ENCODE measurements at places on chromosomes 4 and X.

GRCh38 chr4:73860181-73860580 is 7.1 kb downstream of the PF4V1 start:
- DNase-seq, result no peak

DNA sequence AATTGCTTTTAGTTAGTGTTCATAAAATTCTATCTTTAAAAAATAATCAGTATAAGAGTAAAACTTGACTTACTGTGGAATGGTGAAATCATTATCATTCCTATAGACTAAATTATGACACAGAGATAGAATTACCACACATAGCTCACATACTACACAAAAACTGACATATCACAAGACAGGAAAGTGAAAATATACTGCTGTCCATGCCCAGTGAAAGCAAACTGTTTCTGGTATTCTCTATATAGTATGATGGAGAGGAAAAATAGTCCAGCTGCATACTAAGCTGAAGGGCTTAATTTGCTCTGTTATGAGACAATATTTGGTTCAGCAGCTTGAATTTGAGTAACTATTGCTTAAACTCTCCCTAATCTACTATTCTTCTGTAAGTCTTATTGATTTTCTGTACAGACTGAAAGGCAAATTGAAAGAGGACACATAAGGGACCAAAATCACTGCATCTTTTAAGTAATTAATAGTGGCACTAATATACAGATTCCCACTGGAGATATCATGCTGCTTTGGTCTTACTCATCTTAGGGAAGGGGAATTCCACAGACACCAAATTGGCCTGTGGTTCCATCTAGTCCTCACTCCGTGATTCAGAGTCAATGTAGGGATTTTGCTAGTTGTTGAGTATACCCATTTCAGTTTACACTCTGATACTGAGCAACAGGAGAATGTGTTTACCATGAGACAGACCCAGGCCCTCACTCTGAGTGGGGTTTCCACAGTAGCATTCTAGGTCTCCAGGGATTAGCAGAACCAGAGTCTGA is 47.4 kb upstream of the AGA start:
- DNase-seq, result no peak

DNA sequence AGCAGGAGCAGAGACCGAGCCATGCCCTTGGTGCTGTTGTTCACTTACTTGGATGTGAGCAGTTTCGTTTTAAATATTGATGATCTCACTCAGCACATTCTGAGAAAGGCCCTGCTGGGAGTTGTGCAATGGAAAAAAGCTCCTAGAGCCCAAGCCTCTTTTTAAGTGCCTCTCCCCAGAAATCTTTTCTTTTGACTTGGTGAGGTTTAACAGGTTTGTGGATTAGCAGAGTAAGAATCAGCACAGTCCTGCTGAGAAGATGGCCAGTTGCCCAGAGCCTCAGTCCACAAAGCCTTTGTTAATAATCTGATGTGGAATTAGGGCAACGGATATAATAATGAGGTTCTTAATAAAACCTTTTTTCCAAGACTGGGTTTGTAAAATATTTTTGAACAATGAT is 157.5 kb upstream of the ATP6AP2 start:
- DNase-seq, result no peak

- DNase-seq, result no peak
Observed at GRCh38 chr4:66130042-66130441, 459.8 kb upstream of the EPHA5 start.

GRCh38 chr4:6245246-6246169 is 24.1 kb upstream of the WFS1 start:
- DNase-seq, result no peak

DNA sequence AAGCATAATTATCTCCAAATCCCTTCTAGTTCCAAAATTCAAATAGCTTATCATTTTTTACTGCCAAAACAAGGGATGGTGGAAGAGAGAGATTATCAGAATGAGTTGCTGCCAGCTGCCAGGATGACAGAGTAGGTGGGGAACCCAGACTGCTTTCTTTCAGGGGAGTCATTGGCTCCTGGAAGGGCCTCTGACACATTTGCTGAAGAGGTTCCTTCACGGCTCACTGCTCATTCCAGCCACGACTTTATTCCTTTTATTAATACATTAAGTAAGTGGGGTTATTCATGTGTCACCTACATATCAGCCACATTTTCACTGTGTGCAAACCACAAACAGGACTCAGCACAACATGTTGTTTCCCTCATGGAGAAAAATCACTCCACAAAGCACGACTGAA is 12.7 kb upstream of the SMIM43 start:
- no peak for DNase-seq

All from GM13977 (cell line).